ENCODE measurements at places on chromosomes 6 and 20.

GRCh38 chr6:29447670-29448069, 8.6 kb downstream of the OR10C1 start:
- no peak for DNase-seq

DNA sequence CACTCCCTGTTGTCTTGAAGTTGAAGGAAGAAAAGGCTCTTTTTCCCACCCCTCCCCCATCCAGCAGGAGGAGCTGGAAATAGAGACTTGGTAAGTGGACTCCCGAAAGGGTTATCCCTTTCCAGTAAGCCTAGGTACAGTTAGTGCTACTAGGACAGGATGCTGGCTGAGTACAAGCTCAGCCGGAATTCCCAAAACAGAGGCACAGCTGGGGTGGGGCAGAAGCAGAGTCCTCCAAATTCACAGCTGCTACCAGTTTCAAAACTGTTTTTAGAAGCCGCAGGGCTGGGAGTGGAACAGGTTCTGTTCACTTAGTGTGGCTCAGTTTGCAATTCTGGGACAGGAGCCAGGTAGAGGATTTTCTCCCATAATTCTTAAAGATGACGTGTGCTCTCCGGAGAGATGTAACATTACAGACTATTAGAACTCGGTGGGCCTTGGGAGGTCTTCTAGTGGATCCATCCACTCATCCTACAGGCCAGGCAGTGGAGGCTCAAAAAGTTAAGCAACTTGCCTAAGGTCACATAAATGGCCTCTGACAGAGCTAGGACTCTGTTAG, 19.0 kb upstream of the UTRN start:
- DNase-seq, result no peak

DNA sequence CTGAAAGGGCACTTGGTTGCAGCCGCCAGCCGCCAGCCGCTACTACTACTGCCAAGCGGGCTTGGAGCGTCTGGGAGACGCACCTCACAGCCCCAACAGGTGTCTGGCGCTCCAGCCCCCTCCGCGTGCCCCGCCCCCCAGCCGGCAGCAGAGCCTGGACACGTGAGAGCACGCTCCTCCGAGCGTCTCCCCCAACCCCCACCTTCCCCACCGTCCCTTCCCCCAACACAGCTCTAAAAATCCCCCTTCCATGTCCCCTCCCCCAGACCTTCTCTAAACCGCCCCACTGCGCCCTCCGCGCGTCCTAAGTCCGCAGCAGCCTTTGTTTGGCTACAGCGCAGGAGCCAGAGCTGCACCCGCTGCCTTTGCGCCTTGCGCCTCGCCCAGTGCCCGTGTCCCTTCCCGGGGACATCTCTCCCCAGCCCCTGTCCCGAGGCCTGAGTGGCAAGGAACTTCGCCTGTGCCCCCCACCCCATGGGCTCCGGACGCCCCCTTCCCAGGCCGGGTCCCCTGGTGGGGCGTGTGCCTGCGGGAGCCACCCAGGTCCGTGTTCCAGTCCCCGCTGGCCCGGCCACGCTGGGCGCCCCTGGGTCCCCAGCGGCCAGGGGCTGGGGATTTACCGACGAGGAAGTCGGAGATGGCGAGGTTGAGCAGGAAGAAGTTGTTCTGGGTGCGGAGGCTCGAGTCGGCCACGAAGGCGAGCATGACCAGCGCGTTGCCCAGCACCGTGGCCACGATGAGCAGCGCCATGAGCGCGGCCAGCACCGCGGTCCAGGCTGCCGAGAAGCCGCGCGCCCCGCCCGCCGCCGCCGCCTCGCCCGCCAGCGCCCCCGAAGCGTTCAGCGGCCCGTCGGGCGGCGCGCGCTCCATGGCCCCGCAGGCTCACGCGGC, 732 bp downstream of the HRH3 start:
- DNase-seq, result no peak

GRCh38 chr6:42532038-42532669, 31.7 kb upstream of the UBR2 start:
- DNase-seq, result peak; percentile 70

- DNase-seq, result no peak
Measured at GRCh38 chr6:121573481-121573880, 138.0 kb downstream of the GJA1 start.

DNA sequence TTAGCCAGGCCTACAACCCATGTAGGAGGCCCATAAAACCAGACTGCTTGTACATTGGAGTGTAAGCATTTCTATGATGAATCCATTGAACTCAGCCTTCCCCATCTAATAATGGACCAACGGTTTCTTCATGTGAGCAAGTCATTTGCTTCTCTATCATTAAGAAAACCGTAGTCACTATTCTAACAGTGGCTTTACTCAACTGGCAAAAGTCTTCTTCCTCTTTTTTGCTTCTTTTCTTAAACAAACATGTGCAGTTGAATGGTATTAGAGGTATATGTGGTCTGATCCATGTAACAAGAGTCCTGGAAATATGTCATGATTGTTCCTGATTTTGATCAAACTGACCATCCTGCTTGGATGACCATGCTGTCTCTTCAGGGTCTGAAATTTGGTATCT, 132.4 kb upstream of the STXBP5 start:
- no peak for DNase-seq

GRCh38 chr6:1659816-1660215, 50.1 kb downstream of the FOXC1 start:
- DNase-seq, result no peak

DNA sequence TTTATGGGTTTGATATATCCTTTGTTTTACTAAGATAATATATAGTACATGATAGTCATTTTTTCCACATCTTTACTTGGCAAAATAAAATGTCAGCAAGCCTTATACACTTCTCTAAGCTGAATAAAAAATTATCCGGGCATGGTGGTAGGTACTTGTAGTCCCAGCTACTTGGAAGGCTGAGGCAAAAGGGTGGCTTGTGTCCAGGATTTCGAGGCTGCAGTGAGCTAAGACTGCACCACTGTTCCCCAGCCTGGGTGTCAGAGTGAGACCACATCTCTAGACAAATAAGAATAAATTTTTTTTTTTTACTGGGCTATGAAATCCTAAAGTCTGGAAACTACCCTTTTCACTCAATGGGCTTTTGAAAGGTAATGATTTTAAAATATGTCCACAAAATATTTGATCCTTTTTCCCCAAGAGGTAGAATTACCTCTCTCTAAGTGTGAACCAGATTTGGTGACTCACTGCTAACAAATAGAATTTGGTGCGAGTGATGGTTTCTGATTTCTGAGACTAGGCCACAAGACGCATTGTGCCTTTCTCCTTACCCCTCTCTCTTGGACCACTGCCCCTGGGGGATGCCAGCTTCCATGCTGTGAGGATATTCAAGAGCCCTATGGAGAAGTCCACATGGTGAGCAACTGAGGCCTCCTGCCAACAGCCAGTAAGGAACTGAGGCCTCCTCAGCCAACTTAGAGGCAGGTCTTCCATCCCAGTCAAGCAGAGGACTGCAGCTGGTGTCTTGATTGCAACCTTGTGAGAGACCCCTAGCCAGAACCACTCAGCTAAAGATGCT, 84.2 kb upstream of the ZNFX1 start:
- DNase-seq, result no peak

DNA sequence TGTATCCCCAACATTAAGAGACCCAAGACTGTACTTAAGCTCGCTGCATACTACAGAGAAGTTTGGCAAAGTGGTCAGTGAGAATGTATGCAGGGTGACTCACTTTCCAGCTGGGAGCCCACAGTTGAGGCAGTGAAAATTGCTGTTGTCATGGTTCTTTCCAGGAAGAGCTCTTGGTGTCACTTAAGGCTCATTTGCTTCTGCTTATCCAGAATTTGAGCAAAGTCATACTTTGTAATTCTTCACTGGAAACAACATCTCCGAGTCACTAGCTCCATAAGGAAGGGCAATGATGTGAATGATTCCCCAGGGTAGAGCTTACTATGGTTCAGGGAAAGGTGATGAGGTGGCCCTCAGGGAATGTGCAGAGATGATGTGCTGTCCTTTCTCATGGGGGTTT, 65.4 kb upstream of the FBXL4 start:
- no peak for DNase-seq

- no peak for DNase-seq
Measured at GRCh38 chr20:44900231-44900854, 9.5 kb upstream of the PABPC1L start.

DNA sequence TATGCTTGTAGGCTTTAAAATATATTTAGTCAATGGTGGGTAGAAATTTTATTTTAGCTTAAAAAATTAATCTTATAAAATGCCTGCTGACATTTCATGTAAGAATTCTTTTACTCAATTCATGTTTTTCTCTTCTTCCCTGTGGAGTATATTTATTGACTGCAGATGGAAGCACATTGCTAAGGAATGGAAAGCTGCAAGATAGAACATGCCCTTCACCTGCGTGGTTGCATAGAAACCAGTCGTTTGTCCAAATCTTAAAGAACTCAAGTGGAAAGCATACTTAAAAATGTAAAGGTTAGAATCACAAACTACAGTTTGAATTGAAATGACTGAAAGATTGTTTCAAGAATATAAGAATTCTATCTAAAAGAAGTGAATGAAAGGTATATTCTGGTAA, 30.7 kb downstream of the C6orf163 start:
- no peak for DNase-seq
